ENCODE measurements at places on chromosomes 1 and 21.

- peak; percentile 30 for DNase-seq
These were observed 16.4 kb downstream of the ECHDC2 start for GRCh38 chr1:52904927-52905698.

DNA sequence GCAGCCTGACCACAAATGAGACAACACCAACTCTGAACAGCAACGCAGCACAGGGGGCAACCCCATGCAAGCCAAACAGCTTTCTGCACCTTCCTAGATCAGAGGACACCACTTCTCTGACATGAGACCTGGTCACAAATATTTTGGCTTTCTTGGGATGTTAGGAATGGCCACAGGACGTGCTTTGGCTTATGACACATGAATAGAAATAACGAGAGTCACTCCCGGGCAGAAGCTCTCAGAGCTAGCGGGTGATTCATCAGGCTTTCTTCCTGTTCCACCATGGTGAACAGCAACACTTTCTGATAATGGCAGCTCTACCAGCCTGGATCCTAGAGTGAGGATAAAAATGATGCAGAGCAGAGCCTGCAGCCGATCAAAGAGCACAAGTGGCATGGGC, 39.4 kb downstream of the PAFAH2 start:
- no peak for DNase-seq

GRCh38 chr1:8276173-8276914, 41.6 kb upstream of the SLC45A1 start:
- DNase-seq: no peak

DNA sequence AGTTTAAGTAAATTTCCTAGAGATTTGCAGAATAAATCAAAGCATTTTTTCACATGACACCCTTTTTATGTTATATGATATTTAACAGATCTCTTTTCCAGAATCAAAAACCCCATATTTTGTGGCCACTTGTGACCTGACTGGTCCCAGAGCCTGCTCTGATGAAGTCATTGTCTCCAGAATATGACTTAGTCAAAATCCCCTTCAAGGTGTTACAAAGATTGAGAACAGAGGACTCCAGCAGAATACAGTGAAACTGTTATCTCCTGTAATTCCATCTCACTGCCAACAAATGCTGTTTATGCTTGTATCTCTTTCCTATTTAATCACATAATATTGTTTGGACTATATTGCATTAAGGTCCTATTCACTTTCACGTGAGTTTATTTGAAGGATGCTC, 25.6 kb downstream of the RGS1 start:
- DNase-seq: no peak

DNA sequence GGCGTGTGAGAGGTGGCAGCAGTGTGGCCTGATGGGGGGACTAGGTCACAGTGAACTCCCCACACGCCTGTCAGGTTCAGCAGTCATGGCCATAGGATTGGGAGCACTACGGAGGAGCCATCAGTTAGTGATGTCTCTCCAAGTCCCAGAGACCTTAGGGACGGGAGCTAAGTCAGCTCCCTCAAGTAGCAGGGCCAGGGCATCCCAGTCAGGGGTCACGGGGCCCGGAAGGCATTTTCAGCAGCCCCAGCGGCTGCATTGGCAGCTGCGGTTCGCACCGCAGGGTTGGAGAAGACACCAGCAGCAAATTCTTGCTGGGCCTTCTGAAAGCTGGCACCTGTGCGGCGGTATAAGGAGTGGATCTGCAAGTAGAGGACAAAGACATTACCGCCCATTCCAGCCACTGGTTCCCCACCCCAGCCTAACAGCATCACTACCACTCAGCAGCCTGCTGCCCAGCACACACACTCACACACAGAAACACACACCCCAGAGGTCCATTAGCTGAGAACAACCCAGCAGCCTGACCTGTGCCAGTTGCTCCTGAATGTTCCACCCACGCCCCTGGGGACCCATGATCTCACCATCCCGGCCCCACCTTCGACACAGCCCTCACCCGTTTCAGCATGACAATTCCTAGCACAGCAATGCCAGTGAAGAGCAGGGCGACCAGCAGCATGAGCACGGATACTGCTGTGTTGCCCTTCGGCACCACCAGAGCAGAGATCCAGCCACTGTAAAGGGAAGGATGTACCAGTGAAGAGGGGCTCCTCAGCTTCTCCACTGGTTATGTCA, 972 bp upstream of the ENTREP3 start:
- DNase-seq: no peak

DNA sequence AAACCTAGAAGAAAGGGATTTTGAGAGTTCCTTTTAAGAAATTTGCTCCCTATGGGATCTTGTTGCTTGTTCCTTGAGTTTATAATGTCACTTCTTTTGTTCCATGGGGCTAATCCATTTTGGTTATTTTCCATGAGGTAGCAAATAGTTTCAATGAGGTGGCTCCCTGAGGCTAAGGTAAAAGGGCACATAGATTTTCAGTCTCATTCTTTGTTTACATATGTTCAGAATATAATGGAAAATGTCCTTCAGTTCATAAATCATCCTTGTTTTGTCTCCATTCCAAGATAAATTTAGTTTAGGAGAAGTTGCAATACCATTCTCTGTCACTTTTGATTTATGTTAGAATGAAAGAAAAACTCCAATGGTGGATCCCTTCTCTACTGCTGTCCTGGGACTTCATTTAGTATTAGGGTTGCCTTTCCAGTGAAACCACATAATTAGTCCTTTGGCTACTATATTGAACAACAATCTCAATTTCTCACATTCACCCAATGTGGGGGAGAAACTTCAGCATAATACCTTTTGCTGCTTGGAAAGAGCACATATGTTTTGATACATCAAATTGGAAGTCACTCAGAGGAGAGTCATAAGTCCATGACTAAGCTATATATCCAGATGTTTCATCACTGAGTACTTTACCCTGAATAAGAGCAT, 80.9 kb upstream of the ADAMTS5 start:
- no peak for DNase-seq

DNA sequence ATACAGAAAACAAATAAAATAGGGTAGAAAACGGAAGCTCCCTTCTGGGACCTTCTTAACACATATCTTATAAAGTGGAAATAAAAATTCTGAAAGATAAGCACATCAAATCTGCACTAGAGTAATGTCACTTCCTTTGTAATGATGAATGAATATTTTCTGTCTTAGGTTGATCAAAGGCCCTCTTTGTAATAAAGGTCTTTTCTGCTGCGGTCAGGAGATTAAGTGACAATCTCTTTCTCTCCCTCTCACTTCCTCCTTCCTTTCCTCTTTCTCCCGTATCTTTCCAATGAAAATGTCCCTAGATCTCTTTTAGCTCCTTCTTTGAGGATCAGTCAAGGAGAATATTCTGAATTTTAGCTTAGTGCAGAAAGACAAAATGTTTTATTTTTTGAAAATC, 33.8 kb downstream of the TMCO1 start:
- DNase-seq: no peak

- DNase-seq: no peak
These were observed 59.4 kb downstream of the SLC30A7 start for GRCh38 chr1:100955322-100955721.

GRCh38 chr1:201894343-201895119, 5.8 kb downstream of the SHISA4 start:
- no peak for DNase-seq

DNA sequence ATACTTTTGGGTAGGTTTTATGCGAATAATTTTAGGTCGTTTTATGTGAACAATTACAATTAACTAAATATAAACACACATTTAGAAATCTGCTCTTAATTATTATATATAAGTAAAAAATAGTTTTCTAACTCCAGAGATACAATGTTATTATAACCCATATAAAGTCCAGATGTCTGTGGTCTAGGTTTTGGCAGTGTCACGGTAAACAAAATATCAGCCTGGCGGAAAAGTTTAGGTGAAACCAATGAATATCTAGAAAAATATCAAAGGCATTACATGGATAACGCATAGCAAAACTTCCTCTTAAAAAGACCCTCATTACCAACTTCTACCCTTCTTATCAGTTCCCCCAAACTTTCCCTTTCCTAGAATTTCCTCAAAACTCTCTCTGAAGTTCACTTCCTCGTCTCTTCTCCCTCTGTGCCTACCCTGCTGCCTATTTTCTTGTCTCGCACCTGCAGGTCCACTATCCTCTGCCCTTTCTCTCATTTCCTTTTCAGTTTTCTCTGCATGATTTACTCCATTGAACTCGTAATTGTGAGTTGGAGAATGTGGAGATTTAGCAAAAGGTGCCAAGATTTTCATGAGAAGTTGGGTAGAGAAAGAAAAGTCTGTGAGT, 21.8 kb downstream of the VTCN1 start:
- DNase-seq: no peak

- DNase-seq: no peak
These were observed 25.1 kb upstream of the B3GALT2 start for GRCh38 chr1:193211539-193211938.

GRCh38 chr1:171715813-171716251, 26.0 kb downstream of the VAMP4 start:
- no peak for DNase-seq

DNA sequence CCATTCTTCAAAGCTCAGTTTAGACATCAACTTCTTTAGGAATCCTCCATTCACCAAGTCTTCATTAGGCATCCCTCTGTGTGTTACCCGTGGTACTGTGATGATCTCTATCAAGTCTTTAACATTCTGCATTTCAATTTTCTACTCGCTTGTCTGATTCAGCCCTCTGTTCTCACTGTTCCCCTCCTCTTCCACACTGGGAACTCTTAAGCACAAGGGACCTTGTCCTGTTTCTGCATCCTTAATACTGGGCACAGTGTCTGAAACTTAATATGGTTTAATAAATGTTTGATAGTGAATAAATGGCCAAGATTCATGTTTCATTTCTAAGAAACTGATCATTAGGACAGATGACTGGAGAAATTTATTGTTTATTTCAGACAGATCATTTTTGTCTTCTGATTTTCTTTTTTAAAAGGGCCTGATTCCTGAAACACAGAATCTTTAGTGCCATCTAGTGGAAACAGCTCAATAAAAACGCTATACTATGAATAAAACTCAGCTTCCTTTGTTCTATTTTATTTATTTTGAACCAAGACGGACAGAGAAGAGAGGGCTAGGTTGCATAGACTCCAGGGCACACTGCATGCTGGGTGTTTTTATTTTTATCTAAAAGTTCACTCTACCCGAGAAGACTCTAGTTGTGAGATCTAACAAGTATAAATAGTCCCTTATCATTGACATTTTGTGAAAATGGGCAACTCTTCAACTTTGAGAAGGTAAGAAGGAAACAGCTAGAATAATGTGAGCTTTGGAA, 7.0 kb upstream of the TRIM45 start:
- no peak for DNase-seq

GRCh38 chr1:184156521-184157393, 105.2 kb downstream of the TSEN15 start:
- DNase-seq: no peak

DNA sequence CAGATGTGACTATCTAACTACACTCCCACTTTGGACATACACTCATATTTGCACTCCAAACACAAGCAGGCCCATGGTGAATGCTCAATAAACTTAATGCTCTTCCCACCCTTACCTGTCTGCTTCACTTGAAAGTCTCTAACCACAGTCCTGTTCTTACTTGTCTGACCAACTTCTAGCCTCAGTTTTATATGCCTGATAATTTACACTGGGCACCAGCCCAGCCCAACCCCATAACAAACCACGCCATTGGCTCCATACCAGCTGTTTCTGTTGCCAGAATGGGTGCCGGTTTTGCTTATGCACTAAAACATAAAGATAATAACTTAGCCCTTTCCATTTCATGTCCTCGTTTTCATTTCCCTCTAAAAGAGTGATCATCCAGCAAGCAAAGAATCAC, 395.4 kb downstream of the NTNG1 start:
- DNase-seq: no peak

- DNase-seq: no peak
These were observed 19.2 kb upstream of the BACH1 start for GRCh38 chr21:29279558-29279957.

Measured in C1 segment of cervical spinal cord (tissue), 14 donors.